ENCODE measurements at places on chromosomes 3 and 15. TPM values are rescaled to one million over a fixed set of nuclear protein-coding genes. Genes with fewer than 3 reads are reported as not detected.

The KIF23 gene
- total RNA-seq, result 17.6 TPM

The ATP8B4 gene
- 39.5 TPM for total RNA-seq

GRCh38 chr3:130459944-130460343 is 57.0 kb upstream of the COL6A6 start:
- peak; percentile 51 for DNase-seq

GRCh38 chr3:31728403-31728802 is 195.7 kb downstream of the STT3B start:
- peak; percentile 34 for DNase-seq

GRCh38 chr15:80020731-80021130 is 38.7 kb upstream of the ZFAND6 start:
- DNase-seq, result no peak

- no peak for DNase-seq
Observed at GRCh38 chr3:171398343-171398742, 61.9 kb downstream of the TNIK start.
